HCEC 1CT (cell line): ENCODE measurements at places on chromosomes 16 and 17.

DNA sequence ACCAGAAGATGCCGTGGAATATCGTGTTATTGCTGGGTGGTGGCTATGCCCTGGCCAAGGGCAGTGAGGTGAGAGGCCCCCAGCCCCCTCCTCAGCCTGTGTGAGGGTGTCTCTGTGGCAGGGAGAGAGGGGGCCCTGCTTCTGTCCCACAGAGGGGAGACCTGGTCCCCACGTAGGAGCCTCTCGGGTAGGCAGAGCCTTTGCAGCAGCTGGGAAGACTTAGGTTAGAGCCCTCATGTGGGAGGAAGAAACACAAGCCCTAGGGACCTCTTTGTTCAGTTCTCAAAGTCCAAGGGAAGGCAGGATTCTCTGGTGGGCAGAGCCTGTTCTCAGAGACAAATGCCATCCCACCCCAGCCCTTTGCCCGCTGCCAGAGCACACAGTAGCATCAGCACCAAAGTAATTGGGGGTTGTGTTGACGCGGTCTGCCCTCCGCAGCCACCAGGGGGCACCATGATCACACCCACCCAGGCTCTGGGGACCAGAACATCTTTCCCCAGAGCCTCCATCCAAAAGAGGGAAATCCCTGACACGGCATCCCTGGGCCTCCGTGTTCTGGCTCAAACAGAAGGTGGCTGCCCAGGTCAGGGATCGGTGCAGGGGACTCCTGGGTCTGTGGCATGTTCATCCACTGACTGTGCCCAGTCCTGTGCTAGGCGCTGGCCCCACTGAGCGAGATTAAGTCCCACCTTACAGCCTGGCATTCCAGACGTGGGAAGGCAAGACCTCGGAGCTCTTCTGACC, 11.5 kb upstream of the FOXN1 start:
- DNase-seq: peak; percentile 48

- no peak for DNase-seq
Measured at GRCh38 chr17:57343717-57344116, 87.4 kb downstream of the MSI2 start.

GRCh38 chr16:85614338-85615013, 1.4 kb downstream of the GSE1 start:
- DNase-seq: no peak

GRCh38 chr17:68052810-68053209, 17.3 kb downstream of the KPNA2 start:
- no peak for DNase-seq

GRCh38 chr17:28622186-28622585, 8.2 kb upstream of the RSKR start:
- DNase-seq: no peak

GRCh38 chr17:38967290-38967738, at the start of gene FBXO47:
TSS of gene FBXO47 (minus strand) at chr17:38967403. CDS start at chr17:38963025, 4,378 bp downstream.
- no peak for DNase-seq

GRCh38 chr16:2717383-2718263, 2.4 kb downstream of the PRSS27 start:
- DNase-seq: no peak

GRCh38 chr17:71111460-71111859, 942.1 kb downstream of the KCNJ2 start:
- DNase-seq: no peak

- no peak for DNase-seq
Measured at GRCh38 chr17:43670645-43671030, 8.9 kb upstream of the MEOX1 start.

GRCh38 chr16:78364556-78364880, 265.1 kb downstream of the WWOX start:
- DNase-seq: no peak
